ENCODE measurements at places on chromosomes 5 and 9.

GRCh38 chr9:83419961-83420360, 118.2 kb downstream of the FRMD3 start:
- no peak for DNase-seq

DNA sequence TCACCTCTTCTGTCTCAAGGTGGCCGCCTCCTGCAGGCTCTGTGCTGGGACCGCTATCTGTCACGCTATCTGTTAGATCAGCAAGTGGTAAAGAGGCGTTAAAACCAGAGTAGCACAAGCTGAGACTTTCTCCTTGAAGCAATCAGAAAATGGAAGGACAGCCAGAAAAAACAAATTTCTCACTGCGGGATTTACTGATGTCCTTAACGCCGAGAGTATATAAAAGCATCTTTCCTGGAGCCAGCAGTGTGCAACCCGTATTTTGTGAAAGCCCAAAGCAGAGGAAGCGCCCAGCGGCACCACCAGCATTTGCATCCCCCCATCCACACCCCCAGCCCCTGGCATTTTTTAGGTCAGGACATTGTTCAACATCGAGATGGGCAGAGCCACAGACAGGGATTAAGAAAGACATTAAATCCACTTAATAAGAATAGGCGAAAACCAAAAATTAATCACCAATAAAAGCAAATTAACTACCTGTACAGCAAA, 48.6 kb downstream of the DUSP1 start:
- DNase-seq = no peak

DNA sequence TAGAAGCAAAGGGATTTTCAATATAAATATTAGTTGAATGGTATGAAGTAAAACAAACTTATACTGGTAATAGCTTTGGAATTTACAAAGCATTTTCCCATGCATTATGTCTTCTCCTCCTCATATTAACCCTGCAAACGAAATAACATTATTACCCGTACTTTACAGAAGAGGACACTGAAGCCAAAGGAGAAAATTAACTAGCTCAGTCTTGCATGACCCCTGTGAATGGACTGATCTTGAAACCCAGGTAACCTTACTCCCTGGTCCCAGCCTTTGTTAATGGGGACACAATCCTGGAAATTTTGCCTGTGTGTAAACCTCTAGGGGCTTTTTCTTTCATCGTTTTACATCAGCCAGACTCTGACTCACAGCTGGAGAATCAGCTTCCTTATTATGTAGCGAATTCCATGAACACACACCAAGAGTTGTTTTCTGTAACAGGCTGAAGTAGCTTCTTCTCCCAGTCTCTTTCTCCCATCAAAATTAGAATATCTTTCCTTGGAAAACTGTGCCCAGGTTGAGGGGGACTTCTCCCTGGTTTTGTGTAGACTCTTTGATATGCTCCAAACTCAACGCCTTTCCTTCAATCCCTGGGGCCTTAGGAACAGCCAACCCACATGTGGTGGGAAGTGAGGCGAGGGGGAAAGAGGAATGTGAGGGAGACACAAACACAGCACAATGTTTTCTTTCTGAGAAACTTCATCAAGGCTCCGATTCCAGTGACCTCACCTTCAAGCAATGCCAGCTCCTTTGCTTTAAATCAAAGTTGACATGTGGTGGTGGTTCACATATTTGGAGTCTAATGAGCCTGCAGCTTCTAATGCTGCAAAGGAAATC, 480.9 kb upstream of the PAPPA start:
- DNase-seq = peak; percentile 98

DNA sequence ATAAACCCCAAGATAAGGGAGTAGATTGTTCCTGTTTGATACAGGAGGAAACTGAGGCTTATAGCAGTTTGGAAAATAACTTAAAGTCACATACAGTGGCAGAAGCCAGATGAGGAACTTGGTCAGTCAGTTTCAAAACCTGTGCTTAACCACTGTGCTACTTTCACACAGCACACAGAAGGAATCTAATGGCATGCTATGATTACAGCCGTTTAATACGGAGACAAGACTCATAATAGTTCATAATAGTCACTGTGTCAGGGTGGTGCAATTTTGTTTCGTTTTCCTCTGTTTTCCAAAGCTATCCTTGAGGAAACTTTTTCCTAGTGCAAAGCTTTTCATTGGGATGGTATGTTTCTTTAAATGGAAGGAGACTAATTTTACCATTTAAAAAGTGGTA, 112.3 kb downstream of the GCNT1 start:
- no peak for DNase-seq

- DNase-seq = peak; percentile 28
Observed at GRCh38 chr5:112419986-112420864, 1.1 kb upstream of the EPB41L4A start.

DNA sequence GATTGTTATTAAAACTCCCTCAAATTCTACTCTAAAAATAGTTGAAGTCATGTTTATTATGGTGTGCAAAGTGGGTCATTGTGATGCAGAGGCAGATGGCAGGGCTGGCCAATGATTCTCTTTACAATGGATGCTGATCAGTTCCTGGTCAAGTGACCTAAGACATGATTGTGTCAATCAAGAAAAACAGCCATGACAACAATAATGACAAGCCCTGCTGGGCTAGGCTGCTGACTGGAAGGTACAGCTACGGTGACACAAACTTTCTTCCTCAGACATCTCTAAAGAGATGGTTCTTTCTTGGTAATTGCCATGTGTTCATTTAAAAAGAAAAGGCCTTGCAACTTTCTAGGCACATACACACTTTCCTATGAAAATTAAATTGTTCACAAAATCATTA, 3.6 kb downstream of the SLC24A2 start:
- no peak for DNase-seq

Measured in astrocyte of the cerebellum (primary cell).